ENCODE measurements at places on chromosomes 6 and 20.

DNA sequence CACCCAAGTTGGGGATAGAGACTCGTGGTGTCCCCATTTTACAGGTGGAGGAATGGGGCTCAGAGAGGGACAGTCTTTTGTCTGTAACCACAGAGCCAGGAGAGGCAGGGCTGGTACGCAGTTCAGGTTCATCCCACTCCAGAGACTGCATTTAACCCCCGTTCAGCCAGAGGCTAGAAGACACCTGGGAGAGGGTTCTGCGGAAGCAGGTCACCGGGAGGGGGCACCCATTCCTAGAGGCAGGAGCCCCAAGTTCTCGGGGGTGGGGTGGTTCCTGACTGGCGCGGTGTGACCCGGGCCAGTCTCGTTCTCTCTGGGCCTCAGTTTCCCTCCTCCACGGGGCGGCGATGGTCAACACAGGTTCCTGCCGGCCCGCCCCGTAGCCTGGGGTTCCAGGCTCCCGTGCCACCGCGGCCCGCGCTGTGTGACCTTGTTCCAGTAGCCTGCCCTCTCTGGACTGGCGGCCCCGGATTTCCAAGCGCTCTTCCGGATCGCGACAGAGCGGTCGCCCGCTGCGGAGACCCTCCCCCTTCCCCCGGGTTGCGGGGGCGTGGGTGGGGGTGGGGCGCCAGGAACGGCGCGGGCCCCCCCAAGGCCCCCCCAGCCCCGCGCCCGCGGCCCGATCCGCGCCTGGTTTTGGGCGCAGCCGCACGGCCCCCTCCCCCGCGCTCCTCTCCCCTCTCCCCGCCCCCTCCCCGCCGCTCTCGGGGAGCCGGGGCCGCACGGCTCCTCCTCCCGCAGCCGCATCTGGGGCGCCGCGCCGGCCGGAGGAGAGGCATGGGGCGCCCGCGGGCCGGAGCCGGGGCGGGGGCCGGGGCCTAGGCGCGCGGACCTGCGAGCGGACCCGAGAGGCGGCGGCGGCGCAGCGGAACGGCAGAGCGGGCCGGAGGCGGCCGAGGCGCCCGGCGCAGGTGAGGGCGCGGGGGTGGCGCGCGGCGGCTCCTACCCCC is at the start of gene DLGAP4:
DLGAP4 (plus strand) TSS at position 738 of the 950 bp plus-strand sequence. CDS start 125,379 bp downstream, outside the sequence.
- no peak for DNase-seq

DNA sequence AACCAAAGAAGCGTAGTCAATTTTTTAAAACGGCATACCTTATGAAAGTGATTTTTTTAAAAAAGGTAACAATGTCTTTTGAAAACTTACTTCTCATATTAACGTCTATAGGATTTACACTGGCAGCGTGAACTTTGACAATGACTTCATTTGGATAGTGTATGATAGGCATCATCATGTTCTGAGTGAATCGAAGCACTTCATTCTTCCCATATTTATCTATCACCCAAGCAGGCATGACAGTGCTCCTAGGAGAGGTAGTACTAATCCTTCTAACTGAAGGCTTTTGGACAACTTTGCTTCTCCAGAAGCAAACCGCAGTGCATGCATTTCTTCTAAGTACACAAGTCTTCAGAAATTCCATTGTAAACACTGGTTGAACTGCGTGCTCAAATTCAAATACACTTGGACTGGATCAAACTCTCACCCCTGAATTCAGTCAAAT is 618 bp downstream of the RTN4IP1 start:
- no peak for DNase-seq

DNA sequence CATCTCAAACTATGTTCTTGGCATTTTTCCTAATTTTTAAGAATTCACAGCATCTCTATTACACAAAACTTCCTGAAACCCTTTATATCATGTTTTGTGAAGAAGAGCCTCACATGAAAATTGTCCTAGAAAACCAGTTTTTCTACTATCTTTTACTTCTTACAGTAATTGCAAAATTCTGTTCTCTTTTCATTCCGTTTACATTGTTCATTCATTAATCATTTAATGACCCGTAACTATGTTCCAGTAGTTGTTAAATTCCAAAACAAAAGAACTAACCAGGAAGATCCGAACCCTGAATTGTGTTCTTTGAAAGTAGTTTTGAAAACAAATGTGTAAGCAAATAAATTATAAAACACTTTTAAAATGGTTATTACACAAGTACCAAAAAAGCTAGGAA is 597.0 kb downstream of the EYS start:
- no peak for DNase-seq

- DNase-seq = no peak
These were observed 295.4 kb downstream of the TFAP2C start for GRCh38 chr20:56924292-56925081.

DNA sequence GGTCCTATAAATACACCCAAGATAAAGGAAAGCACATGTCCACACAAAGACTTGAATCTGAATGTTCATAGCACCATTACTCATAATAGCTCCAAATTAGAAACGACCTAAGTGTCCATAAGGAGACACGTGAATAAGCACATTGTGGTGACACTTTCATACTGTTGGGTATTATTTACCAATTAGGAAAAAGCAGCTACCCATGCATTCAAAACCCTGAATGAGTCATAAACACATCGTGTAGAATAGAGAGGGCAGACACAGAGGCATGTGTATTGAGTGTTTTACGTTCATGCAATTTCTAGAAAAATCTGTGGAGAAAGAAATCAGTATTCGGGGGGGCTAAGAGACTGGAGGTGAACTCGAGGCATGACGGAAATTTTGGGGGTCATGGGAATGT is 396.7 kb downstream of the THBS2 start:
- no peak for DNase-seq

DNA sequence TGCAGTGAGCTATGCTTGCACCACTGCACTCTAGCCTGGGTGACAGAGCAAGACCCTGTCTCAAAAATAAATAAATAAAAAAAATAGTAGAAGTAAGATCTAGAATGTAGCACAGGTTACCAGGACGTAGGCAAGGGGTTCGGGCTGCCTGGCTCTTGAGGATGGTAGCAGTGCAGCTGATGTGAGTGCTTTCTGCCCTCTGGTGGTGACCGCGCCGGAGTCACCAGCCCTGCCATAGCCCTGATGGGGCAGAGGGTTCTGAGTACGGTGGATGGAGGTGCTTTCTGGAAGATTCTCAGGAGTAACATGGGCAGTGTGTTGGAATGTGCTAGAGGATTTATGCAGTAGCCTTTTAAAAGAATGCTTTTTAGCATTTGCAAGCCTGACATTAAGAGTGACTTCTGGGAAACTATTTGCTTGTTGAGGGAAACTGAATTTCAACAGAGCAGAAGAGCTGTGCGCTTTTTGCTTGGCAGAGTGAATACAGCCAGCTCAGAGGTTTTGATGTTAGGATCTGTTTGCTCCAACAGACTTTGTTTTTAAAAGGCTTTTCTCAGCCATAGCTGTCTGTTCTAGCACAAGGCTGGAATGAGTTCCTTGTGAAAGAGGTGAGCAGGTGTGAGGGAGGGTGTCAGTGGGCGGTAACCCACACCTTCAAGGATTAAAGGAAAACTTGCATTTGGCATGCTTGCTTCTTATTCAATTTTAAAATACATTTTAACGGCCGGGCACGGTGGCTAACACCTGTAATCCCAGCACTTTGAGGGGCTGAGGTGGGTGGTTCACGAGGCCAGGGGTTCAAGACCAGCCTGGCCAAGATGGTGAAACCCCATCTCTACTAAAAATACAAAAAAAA is 65.9 kb downstream of the PTPN1 start:
- DNase-seq = no peak

DNA sequence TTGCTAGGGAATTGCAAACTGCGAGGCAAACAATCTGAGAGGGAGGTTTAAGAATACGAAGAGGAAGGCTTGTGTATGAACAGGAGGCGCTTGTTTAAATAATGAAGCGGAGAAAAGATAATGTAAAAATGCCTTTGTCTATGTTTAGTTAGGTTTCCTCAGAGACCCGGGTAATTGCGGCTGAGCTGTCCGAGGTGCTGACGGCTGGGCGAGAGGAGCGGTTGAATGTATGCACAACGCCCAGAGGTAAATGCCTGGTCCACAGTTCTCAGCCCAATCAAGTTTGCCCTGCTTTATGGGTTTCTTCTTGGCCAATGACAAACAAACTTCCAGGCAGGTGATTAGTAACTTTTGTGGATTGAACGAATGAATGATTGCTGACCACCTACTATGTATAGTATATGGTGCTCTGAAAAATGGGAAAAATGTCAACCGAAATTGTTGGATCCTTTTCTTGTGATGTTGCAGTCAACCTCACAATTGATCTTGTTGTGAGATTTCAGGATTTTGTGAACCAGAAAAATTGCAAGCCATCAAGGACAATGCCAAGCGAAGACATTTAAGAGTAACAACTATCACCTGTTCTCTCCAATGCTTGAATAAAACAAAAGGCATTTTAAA is 38.3 kb upstream of the SLC32A1 start:
- DNase-seq = no peak

DNA sequence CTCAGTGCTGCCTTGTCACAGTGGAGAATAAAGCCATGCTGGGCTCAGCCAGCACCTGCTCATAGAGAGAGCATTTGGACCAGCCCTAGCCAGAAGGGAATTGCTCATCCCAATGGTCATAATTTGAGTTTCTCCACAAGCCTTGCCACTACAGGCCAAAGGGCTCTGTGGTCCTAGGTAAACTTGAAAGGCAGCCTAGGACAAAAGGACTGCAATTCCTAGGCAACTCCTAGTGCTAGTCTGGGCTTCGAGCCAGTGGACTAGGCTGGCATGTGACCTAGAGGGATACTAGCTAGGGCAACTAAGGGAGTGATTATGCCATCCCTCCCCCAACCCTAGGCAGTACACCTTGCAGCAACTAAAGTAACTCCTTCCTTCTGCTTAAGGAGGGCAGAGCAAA is 516.2 kb downstream of the BCKDHB start:
- no peak for DNase-seq

GRCh38 chr6:3244003-3244831 is 14.5 kb upstream of the PSMG4 start:
- no peak for DNase-seq

DNA sequence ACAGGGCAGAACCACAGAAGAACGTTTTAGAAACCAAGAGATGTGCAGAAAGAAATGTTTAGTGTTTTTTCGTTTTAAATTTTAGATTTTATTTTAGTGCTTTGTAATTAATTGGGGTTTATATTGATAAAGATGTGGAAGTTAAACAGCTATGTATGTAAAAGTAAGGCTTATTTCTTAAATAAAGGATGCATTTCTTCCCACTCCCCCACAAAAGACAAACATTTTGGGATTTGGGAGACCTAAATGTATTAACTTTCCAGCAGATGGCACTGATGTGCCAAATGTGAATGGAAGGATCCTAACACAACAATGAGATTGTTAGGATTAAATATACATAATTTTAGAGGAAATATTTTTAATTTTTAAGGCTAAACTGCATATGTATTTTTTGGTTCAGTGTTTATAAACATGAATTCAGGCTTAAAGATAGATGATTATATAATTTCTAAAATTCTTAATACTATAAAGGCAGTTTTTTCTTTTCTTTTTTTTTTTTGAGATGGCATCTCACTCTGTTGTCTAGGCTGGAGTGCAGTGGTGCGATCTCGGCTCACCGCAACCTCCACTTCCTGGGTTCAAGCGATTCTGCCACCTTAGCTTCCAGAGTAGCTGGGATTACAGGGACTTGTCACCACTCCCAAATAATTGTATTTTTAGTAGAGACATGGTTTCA is 12.0 kb downstream of the PFDN4 start:
- DNase-seq = no peak

GRCh38 chr6:56481957-56482356 is 160.7 kb downstream of the DST start:
- DNase-seq = no peak

DNA sequence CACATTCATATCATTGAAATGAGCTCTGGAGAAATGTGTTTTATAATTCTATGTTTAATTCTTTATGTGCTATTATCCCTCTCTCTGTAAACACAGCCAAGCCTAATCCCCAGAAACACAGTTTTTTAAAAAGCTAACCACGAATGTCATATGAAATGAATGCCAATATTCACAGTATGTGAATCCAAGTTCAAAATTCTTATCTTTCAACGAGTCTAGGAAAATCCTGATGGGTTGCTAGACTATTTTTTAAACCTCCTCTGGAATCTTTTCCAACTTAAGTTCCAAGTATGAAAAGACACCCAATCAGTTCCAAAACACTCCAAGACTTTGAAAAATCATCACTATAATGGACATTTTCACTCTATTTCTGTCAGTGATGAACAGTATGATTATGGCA is 689.3 kb downstream of the HACE1 start:
- DNase-seq = no peak

DNA sequence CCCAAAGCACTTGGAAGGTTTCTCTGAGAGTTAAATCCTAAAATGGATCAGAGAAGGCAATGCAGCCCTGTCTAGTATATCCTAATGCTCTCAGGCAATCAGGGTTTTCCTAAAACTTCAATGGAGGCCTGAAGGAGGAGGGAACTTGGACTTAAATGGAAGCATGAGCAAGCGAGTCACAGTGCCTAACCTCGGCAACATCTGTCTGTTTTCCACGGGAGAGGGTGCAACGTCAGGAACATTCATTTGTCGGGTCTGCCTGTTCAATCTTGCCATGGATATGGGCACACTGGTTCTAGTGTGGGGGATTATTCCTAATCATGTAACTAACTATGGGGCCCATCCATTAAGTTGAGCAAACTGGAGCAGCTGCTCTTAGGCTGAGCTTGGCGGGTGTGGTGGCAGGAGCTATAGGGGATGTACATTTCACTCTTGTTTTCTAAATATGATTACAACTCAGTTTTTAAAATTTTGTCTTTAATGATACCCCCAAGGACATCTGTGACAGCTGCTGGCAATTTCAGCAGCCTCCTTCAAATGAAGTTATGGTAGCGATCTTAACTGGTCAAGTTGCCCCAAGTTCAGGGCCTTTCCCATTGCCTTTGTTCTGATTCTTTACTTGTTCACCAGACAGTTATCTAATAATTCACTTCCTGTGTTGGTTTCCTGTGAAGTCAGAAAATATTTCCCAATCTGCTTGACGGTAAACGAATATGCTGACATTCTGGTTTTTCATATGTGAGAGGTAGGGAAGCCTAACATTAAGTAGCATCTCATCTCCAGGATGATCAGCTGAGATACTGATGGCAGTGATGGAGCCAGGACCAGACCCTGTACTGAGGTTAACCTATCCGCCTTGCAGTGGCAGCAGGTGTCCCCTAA is 21.6 kb downstream of the DSE start:
- no peak for DNase-seq

DNA sequence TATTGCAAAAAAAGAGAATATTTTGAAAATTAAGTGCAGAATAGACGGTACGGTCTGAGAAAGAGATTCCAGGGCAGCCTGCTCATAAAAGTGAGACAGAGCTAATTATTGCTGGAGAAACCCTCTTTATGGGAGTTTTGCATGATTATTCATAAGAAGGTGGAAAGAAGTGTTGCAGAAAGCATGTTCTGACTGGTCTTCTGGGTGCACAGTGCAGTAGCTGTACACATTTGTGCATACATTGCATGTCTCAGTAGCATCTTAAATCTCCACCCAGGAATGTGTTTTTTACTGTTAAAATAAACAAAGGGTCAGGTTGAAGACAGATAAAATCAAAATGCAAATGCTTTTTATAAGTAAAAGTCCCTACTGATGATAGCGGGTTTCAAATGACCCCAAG is 1813.6 kb upstream of the DEFB115 start:
- DNase-seq = no peak

GRCh38 chr6:159565181-159565710 is 127.8 kb downstream of the SOD2 start:
- no peak for DNase-seq
